ENCODE measurements at places on chromosomes 6 and 20.

DNA sequence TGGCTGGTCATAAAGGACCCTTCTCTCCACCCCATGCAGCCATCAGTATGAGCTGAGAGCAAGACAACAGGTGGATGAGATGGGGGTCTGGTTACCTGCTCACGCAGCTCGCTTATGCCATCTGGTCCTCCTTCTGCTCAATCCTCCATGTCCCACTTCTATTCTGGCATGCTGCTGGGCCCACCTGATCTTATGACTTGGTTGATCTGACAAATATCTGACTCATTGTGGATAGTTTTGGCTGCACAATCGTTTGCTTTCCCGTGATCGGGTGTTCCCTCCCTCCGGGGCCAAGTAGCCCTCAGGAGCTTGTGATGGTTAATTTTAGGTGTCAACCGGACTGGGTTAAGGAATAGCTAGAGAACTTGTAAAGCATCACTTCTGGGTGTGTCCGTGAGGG, 26.6 kb upstream of the ELMO2 start:
- no peak for DNase-seq

DNA sequence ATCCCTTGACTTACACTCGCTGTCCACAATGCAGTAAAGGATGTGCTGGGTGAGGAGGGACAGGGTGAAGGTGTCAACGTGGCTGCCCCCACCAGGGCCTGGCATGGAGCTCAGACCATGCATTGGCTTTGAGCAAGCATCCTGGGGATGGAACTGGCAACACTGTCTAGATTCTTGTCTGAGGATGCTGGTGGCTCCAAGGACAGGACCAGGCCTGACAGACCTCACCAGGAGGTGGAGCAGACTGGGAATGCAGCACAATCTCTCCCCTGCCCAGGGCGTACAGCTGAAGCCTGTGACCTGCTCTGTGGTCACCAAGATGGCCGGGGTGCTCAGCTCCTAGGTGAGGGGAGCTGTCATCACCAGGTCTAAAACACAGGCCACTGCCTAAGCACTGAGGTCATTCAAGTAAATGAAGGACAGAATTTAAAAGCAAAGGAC, 50.9 kb downstream of the MYH7B start:
- no peak for DNase-seq

DNA sequence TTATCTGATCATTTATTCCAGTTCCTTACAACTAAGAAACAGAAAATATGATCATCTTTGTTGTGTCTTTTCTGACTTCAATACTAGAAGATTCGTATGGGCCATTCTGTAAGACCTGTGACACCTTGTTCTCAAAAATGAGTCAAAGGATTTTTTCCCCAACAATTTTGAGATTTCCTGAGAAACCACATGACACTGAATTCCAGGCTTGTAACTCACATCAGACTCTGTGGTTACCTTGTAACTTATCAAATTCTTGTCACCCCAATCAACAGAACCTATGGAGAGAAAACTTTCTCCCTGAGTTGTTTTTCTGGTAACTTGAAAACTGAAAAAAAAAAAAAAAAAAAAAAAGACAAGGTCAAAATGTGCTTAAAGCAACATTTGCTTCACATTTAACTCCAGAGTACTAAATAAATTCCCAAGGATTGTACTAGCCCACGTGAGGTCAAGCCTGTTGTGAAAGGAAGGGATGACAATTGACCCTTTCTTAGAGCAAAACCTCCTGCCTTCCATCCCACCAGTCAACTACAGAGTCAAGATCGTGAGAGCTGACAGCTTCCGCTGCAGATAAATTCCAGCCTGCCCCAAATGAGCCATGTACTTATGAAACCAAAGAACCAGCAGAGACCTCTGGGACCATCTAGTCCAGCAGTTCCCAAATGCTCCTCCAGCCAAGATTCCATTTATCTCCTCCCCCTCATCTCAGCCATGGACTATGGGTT, 140.3 kb downstream of the TBX18 start:
- DNase-seq = no peak

GRCh38 chr6:11584244-11584643, 46.7 kb downstream of the TMEM170B start:
- no peak for DNase-seq

GRCh38 chr6:19167251-19167650, 669.9 kb upstream of the ID4 start:
- DNase-seq = no peak

DNA sequence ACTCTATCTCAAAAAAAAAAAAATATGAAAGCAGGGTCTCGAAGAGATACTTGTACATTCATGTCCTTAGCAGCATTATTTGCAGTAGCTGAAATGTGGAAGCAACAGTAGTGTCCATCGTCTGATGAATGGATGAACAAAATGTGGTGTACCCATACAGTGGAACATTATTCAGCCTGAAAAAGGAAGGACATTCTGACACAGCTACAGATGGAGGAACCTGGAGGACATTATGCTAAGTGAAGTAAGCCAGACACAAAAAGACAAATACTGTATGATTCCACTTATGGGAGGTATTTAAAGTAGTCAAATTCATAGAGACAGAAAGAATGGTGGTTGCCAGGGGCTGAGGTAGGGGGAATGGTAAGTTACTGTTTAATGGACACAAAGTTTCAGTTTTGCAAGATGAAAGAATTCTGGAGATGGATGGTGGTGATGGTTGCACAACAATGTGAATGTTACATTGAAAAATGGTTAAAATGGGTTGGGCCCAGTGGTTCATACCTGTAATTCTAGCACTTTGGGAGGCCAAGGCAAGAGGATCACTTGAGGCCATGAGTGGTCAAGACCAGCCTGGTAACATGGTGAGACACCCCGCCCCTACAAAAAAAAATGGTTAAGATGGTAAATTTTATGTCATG, 11.8 kb upstream of the TULP1 start:
- no peak for DNase-seq

DNA sequence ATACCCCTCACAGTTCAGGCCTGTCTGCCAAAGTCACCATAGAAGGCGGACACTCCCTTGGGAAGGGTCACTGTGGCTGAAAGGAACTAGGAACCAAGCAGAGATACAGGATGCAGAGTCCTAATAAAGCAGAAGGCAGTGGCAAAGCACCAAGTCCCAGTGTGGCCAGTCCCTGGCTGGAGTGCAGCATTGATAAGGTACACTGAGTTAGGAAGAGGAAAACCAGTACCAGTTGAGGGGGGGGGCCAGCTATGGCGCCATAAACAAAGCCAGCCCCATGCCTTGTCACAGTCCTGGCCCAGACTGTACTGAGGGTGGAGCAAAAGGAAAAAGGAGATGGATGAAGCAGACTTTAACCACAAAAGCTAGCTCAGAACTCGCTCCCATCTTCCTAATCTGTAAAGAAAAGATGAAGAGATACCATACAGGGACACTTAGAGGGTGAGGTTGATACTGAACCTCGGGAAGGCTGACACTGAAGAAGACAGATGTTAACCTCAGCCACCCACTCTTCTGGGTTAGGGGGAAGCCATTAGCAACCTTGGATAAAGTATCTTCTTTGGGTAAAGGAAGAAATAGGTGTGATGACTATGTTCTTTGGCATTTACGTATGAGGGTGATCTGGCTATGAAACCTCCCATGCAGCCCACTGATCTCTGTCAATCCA, 7.8 kb downstream of the ABHD12 start:
- DNase-seq = no peak

- DNase-seq = no peak
These were observed 118.2 kb downstream of the PTCHD4 start for GRCh38 chr6:47992809-47993208.

- no peak for DNase-seq
These were observed at the start of the genes DUSP15 and TTLL9 for GRCh38 chr20:31869942-31870725. TSS of gene DUSP15 (minus strand) at chr20:31870527. CDS start at chr20:31870337, 190 bp downstream. TSS of gene TTLL9 (plus strand) at chr20:31870634. CDS start at chr20:31871127, 493 bp downstream.

Data from T-helper 2 cell (primary cell).